HCT116 (cell line): ENCODE measurements at places on chromosomes 1 and 21.

- DNase-seq: no peak
Observed at GRCh38 chr1:28921286-28921869, 7.0 kb downstream of the EPB41 start.

DNA sequence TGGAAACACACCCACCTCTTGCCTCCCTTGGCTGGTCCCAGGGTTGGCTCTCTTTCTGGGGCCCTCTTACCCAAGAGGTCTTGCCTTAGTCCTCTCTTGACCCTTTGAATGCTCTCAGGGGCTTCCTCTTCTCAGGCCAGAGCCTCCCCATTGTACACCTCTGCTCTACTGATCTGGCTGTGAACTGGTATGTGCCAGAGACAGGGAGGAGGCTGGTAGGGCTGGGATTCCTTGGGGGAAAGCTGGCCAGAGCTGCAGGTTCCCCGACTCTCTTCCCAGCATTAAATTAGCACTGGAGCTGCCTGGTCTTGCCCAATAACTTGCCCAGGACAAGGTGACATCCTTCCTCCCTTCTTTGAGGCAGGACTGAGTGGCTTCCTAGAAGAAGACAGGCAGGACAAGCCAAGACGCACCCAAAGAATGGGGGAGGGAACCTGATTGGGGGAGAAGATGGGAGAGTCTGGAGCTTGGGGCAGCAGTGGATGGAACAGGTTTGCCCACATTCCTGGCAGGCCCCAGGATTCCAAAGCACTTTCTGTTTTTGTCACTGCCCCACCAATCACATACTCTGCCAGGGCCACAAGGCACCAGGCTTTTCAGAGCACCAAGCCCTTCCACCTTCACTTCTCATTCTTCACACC lies 37.2 kb upstream of the CITED4 start:
- DNase-seq: peak; percentile 69

DNA sequence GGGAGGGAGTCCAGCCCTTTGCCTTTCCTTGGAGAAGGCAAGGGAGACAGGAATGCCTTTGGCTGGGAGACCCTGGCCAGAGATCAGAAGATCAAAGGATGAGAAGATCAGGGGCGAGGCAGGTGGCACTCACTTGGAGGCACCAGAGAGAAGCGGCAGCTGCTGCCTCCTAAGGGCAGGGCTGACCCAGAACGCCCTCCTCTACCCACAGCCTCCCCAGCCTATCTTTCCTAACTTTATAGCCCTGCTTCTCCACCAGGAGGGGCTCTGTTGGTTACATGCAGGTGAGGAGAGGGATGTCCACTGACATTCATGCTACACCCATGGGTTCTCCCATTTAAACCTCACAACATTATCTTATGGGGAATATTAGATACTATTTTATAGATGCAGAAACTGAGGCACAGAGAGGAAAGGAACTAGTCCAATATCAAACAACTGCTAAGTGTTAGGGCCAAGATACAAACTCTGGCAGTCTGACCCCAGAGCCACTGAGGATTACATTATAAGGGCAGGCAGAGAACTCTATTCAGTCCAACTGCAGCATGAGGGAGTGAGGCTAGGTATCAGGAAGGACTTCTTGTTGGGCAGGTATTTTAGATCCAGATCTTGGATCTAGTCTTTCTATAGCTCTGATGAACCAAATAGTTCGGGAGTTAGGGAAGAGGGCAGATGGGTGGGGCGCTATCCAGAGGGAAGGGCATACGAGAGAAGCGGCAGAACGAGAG lies 19.9 kb downstream of the LGR6 start:
- no peak for DNase-seq

GRCh38 chr1:26405281-26405915 lies 5.2 kb upstream of the LIN28A start:
- no peak for DNase-seq

GRCh38 chr1:54995835-54996234 lies 2.9 kb upstream of the BSND start:
- DNase-seq: no peak

GRCh38 chr1:58434181-58434580 lies 112.3 kb downstream of the OMA1 start:
- no peak for DNase-seq

GRCh38 chr1:85623061-85623471 lies 42.5 kb downstream of the CCN1 start:
- no peak for DNase-seq

DNA sequence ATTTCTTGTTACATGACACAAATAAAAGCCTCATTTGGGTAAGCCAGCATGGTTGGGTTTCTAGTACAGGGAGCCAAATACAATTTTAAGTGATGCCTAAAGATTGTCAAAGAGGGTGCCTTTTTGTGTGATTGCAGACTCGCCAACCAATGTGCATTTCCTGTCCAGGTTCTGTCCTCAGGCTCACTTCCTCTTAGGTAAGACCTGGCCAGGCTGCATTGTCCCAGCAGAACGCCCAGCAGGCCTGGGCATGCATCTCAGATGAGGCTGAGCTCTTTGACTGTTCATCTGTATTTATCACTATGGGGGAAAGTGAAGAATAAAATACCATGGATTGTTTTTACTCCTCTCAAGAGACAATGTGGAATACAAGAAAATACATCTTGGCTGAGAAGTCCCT lies 49.7 kb downstream of the KCNC4 start:
- no peak for DNase-seq

DNA sequence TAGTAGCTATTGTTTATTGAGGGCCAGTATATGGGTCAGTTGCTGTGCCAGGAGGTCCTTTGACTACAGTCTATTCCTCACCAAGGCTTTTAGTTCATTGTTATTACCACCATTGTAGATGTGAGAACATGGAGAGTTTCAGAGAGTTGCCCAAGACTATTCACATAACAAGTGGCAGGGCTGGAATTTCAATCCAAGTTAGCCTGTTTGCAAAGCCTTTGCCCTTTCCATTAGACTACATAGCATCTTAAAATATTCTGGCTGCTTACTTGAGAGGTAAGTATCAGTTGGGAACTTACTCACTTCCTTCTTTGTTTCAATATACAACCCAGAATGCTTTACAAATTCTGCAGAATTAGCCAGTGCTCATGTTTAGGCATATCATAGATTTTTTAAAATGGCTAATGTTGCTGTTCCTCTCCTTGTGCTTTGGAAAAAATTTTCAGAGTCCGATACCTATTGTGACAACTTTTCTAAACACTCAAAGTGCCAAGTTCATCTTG lies 141.2 kb downstream of the FGGY start:
- no peak for DNase-seq

GRCh38 chr1:97758541-97759057 lies 162.2 kb downstream of the DPYD start:
- DNase-seq: no peak

DNA sequence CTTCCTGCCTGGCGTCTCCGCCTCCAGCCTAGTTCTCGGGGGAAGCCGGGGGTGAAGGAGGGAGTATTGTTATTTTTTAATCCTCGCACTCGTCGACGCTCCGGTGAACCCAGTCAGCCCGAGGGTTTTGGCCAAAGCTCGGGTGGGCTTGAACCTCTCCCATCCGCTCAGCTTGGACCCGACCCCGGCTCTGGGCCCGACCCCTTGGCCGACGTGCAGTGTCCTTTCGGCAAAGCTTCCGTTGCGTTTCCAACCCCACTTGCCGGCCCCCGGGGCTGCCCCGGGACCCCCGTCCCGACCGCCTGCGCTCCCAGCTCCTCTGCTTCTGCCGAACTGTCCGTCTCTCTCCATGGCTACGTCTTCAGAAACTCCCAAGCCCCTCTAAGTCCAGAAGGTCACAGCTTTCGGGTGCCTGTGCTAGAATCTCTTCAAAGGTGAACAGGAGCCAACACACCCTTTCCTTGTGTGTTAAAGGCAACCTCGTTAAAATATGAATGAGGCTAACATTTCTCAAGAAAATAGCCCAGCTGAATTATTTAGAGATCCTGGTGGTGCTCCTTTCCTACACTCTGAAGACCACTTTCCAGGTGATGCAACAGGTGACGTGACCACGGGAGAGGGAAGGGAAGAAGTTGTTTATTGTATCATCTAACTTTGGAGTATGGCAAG lies 647 bp downstream of the DESI2 start:
- DNase-seq: no peak

DNA sequence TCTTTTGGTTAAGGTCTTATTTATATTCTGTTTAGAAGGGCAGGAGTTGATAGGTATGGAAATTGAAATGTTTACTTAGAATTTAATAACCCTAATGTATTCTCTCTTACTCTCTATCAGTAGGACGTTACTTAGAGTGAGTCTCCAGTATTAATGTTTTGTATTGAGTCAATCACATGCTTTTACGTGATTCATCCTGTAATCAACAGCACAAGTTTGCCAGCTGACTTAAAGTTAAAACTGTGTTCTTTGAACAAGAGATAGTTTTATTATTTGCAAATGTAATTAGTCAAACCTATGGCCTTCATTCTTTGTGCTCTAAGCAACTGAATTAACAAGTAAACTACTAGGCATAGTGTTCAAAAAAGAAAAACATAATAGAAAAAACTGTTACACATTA lies 57.3 kb downstream of the PKN2 start:
- no peak for DNase-seq

DNA sequence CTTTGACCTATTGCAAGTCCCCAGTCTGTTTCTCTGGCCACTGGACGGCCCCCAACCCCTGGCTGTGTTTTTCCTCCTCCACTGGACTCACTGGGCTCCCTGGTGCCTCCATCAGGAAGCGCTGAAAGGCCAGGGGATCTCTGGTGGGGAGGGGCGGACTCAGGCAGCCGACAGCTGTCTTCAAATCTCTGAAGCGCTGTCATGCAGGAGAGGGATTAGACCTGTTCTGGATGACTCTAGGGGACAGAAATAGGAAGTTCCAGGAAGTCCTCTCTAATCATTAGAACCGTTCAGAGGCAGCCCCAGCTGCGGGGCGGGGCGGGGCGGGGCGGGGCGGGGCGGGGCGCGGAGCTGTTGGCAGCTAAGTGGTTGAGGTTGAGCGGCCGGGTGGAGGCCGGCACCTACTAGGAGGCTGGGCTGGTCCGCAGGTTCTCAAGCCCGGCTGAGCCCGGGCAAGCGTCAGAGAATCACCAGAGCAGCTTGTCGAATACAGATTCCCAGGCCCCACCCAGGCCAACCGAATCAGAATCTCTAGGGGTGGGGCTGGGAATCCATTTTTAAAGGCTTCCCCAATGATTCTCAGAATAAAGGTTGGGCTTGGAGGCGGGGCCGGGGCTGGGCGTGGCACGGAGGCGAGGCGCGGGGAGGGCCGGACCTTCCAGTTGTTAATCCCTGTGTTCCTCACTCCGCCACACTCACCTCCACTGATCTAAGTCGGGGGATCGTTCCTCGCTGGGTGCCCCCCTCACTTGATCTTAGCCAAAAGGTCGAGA lies 11.4 kb upstream of the PHLDA3 start:
- DNase-seq: peak; percentile 92

- DNase-seq: no peak
Observed at GRCh38 chr1:220921971-220922635, 42.9 kb downstream of the HLX start.

DNA sequence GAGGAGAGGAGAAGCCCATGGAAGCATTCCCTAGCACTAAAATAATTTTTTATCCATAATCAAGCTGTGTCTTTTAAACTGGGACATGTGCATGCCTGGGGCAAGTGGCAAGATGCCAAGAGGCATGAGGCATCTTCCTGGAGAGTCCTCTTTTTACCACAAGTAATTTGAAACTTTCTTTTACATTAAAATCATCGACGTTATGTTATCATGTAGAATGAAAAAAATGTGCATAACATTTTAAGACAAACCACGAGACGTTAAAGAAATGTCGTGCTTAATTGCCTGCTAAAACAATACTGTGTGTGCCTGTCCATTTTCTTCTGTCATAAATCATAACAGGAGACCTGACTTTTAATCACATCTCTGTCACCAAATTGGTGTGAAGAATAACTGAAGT lies 1.5 kb downstream of the STYXL2 start:
- no peak for DNase-seq

GRCh38 chr1:32386676-32387392 lies 7.4 kb downstream of the BSDC1 start:
- DNase-seq: no peak

DNA sequence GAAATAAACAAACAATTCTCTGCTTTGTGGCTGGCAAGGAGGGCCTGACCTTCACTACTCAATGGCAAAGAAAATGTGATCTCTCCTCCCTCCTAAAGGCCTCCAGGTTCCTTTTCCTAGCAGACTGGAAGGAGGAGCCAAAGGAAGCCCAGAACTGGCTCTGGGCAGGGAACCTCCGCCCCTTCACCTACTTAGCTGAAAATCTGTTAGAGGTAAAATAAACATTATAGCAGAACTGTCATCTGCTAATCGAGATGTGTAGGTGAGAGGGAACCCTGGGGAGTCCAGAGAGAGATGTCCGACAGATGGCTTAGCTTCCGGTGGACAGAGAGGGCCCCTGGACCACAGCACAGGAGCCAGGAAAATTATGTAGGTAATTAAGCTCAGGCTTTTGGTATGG lies 75.2 kb upstream of the KCNA3 start:
- no peak for DNase-seq

- DNase-seq: no peak
Observed at GRCh38 chr1:176932114-176933104, 232.1 kb downstream of the ASTN1 start.

- peak; percentile 12 for DNase-seq
Observed at GRCh38 chr1:160837558-160838205, 25.0 kb downstream of the CD244 start.

- peak; percentile 39 for DNase-seq
Observed at GRCh38 chr1:25503551-25504426, 39.6 kb upstream of the LDLRAP1 start.

DNA sequence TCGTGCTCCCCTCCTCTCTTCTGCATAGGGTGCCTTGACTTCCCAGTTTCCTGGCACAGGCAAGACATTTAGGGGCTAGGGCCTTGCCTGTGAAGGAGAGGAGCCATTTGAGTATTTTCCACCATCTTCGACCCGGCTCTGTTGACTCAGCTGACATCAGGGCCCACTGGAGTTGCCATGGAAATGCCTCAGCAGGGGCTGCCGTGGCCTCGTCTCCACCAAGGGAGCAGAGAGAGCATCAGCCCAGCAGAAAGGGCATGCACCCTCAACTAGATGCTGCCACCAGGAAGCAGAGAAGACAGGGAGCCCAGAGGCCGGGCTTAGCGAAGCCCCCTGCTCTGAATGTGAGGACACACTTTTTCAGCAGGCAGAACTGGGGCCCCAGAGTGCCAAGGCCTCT lies 101.9 kb upstream of the ACTL8 start:
- DNase-seq: no peak
